ENCODE measurements at places on chromosomes 16 and 17.
A peak's percentile ranks its signal among the peaks of the same experiment; 100 is the strongest.

- DNase-seq = no peak
Measured at GRCh38 chr16:1909561-1910231, 8.5 kb downstream of the HS3ST6 start.

DNA sequence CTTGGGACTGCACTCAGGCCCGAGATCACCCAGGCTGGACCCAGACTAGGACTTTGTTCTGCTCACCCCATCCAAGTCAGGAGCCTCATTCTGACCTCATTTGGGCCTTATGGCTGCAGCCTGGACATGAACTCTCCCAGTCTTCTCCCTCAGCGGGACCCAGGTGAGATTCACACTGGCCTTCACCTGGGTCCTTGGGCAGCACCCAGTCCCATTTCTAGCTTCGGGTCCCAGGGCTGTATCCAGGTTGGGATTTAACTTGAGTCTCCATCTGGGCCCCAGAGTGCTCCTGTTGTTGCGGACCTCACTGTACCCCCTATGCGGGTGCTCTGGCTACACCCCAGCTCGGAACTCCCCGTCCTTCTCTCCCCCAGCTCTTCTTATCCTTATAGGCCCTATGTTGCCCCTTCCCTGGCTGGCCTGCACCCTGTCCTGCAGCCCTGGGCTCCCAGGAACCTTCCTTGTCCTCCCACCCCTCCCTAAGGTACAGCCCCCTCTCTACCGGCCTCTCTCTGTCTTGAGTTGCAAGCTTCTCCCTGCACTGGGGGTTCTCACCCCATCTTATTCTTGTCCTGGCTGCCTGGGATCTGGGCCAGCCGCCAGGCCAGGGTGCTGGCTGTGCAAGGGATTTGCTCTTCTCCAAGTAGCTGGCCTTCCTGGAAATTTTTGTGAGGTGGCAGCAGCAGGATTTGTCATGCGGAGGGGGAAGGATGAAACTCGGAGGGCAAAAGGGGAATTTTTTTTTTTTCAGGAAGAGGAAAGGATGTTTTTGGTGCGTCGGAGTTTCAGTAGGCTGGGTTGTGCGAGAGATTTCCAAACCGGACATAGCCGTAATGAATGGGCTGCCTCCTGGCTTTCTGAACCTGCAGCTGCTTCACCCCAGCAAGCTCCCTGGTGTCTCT, 904 bp downstream of the MAP2K3 start:
- no peak for DNase-seq

DNA sequence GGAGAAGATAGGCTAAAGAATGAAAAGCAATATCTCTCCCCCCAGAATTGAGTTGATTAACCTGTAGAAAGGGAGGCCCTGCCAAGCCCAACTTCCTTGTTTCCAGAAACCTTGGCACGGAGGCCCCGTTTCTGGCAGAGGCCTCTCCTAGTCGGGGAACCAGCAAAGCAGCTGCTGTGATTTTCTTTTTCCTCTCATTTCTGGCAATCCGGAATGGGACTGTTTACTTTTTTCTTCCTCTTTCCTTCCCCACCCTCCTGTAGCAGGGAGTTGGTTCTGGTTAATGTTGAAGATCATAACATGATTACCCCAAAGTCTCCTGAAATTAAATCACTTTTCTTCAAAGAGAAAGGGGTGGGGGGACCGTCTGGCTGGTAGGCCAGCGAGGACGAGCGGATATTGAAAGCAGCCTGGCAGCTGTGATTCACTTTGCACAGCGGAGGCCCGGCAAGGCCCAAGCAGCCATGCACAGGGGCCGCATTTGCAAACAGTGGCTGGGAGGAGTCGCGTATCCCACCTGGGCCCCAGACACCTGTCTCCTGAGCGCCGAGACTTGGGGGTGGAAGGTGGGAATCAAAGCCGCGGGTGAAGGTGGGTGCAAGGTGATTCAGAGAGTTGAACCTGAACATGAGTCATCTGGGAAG, 51.5 kb downstream of the NTN1 start:
- DNase-seq = no peak

GRCh38 chr17:70622368-70623260, 453.3 kb downstream of the KCNJ2 start:
- DNase-seq = no peak

DNA sequence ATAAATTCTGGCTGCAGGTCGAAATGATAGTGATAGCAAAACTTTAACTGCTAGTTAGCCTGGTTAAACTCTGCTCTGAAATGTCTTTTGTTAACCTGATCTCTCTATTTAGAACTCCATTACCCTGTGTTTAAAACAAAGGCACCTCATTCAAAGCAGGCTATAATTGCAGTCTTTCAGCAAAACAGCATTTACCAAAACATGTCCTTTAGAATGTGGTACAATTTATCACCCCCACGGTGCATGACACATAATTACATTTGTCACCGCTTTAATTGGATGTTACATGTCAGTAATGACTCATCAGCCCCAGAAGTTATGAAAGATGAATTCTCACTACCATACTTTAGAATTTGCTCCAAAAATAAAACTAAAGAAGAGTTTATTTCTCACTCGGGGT, 295.4 kb downstream of the TOX3 start:
- DNase-seq = no peak

DNA sequence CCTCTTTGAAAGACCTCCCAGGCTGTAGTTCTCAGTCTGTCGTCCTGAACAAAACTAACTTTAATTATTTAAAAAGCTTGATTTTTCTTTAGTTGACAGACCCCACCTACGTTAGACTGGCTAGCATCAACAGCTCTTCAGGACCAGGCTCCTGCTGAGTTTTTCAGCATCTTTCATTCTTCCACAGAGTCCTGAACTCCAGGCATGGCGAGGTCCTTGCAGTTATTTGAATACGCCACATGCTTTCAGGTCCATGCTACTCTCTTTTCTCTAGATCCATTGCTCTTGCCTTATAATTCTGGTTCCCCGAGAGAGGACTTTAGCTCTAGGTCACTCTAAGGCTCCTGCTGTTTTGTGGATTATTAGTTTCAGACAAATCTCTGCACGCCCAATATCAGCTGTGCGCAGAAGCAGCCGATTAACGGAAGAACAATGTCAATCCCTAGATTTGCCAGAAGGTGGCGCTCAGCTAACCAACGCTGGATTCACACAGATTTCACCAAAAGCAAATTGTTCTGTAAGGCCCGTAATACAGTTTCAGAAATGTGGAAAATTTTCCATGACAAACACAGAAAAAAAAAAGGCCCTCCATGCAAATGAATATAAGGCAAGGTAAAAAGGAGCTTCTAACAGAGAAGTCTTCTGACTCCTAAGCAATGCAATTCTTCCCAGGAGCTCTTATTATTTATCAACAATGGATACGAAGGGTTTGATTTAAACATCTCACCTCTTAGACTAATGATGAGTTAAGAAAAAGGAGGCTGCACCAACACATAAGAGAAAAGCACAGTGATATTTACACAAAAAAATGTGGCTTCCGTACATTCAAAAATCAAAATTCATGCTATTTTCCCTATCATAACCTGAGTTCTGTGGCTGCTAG, 33.5 kb upstream of the BCO1 start:
- peak; percentile 30 for DNase-seq

DNA sequence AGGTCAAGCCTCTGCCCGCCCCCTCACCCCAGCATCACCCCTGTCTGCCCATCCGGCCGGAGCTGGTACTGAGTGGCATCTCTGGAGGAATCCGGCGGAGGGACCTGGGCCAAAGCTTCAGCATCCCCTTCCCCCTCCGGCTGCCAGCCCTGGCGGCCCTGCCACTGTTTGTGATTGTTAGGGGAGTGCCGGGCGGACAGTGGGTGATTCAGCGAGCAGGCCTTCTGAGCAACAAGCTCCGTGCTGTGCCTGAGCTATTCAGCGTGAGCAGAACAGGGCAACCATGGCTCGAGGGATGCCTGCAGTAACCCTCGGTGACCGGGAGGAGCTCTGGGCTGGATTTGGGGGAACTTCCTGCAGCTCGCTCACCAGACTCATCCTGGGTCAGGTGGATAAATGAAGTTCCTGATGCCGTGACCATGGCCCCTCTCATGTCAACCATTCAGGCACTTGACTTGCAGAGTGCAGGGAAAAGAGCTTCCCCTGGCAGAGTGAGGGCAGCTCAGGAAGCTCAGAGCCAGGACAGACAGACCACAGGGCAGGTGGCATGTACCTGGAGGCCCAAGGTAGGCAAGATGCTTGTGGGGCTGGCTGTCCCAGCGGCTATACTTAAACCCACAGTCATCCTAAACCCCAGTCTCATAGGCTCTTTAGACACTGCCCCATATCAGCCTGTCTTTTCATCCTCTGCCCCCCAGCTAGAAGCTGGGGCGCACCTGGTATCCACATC, 24.3 kb upstream of the MLKL start:
- DNase-seq = no peak

- DNase-seq = no peak
Measured at GRCh38 chr17:81859906-81860755, at the start of gene P4HB. P4HB (minus strand) TSS chr17:81860535; CDS start chr17:81860471, 64 bp downstream.

Data from Panc1 (cell line).